ENCODE measurements at places on chromosomes 3 and 15. TPM values are rescaled to one million over a fixed set of nuclear protein-coding genes. Genes with fewer than 3 reads are reported as not detected.

LNP1 gene
- total RNA-seq = 1.4 TPM

CACNA1D gene
- 0.31 TPM for total RNA-seq

ANKRD28 gene
- 30.7 TPM for total RNA-seq

ALS2CL gene
- 1.3 TPM for total RNA-seq

PDZRN3 gene
- total RNA-seq = not detected

GRCh38 chr3:134603480-134603879 is 47.3 kb downstream of the KY start:
- no peak for DNase-seq

CHRD gene
- not detected for total RNA-seq

- DNase-seq = no peak
These were observed 83.5 kb downstream of the IGF1R start for GRCh38 chr15:98731712-98732450.

CD200 gene
- total RNA-seq = 0.86 TPM

GRCh38 chr3:141934354-141934753 is 57.9 kb downstream of the ATP1B3 start:
- DNase-seq = no peak

MEX3B gene
- total RNA-seq = 0.63 TPM

DNA sequence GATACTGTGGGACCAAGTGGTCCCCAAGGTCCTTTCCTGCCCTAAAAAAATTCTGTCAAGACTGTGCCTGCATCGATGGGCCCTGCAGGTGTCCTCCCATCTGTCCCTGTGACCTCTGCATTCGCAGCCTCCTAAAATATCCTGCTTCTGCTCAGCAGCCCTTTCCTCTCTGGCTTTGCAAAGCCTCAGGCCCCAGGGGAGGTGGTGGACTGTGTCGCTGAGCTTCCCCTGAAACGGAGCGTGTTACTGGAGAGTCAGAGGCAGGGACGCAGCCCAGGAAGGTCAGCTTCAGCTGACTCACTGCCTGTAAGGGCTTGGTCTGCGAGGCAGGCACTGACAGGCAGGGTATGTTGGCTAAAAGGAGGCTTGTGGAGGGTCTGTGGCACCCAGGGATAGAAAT is 110.0 kb downstream of the RAB11A start:
- no peak for DNase-seq

GRCh38 chr3:26460985-26461384 is 161.6 kb upstream of the LRRC3B start:
- DNase-seq = no peak

DNA sequence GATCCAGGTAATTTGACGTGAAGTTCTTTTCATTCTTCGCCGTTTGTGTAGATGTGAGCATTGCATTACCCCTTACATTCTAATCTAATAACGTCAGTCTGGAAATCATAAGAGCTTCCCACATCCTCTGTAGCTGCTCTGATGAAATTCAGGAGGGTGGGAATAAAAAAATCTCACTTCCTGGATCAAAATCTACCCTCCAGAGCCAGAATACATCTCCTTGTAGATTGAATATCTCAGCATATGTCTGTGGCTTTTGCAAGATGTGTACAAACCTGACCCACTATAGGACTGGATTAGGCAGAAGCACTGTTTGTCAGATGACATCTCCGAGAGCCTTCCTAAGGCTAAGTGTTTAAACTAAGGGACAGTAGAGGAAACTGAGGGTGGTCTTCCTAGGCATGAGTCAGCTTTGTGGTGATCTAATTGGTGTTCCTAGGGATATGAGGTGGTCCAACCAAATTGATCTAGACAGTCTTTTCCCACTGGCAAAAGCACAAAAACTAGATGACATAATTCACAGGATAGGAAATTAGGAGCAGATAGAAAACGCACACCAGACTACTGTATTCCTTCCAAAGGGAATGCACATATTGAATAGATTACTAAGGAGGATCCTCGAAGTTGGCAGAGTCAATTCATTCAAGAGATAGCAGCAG is 216.3 kb upstream of the LRTM1 start:
- no peak for DNase-seq

STAC gene
- not detected for total RNA-seq

GRCh38 chr3:115785782-115786181 is 162.5 kb downstream of the GAP43 start:
- DNase-seq = no peak

GRCh38 chr15:61091856-61092255 is 137.2 kb downstream of the RORA start:
- DNase-seq = no peak

MORC1 gene
- total RNA-seq = not detected

SOX14 gene
- not detected for total RNA-seq

GRCh38 chr15:69194854-69195253 is 34.4 kb downstream of the GLCE start:
- no peak for DNase-seq

LMLN gene
- 4.0 TPM for total RNA-seq

GRCh38 chr3:194586836-194587235 is 46.4 kb downstream of the TMEM44 start:
- no peak for DNase-seq

DNA sequence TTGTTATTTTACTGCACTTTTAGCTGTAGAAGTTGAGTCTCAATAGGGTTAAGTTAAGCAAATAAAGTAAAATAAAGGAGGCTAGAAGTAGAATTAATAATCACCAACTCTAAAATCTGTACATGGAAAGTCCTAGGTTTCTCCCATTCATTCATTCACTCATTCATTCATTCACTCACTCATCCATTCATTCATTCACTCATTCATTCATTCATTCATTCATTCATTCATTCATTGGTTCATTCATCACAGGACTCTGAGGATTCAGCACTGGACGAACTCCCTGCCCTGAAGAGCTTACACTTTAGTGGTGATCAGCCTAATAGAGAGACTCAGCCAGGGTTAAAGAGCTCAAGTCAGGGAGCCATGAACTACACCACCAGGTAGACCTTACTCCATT is 4.5 kb upstream of the LSG1 start:
- DNase-seq = no peak

- DNase-seq = no peak
These were observed 1.6 kb upstream of the FLNB start for GRCh38 chr3:58006661-58007060.

GRCh38 chr3:192054881-192055280 is 593.9 kb downstream of the PYDC2 start:
- DNase-seq = no peak

- no peak for DNase-seq
These were observed 1006.7 kb downstream of the ROBO2 start for GRCh38 chr3:78046566-78046965.

- DNase-seq = no peak
These were observed 47.4 kb downstream of the UACA start for GRCh38 chr15:70715840-70716485.
